H7 (cell line): ENCODE measurements at places on chromosomes 11 and 22. TPM values are rescaled to one million over a fixed set of nuclear protein-coding genes. Genes with fewer than 3 reads are reported as not detected.

Gene ABCG4
- total RNA-seq = 0.31 and 0.37 TPM in 2 replicates

Gene GRK3
- total RNA-seq = 7.1 and 12.1 TPM in 2 replicates

Gene MS4A15
- 0.10 TPM in 1 of 2 replicates, not detected in the other for total RNA-seq

Gene RTN4R
- total RNA-seq = 28.3 and 30.4 TPM in 2 replicates

Gene RAG2
- not detected in 2 replicates for total RNA-seq

Gene MMP3
- not detected in 2 replicates for total RNA-seq

Gene SOX6
- total RNA-seq = 0.03 and 0.26 TPM in 2 replicates

Gene PITPNM1
- total RNA-seq = 36.9 and 37.5 TPM in 2 replicates

Gene DEUP1
- total RNA-seq = not detected in 2 replicates

Gene SPI1
- 0.42 and 0.81 TPM in 2 replicates for total RNA-seq

Gene LARGE1
- total RNA-seq = 30.7 and 35.4 TPM in 2 replicates

Gene TM7SF2
- 31.9 and 45.2 TPM in 2 replicates for total RNA-seq

Gene PARVG
- total RNA-seq = 0.21 TPM in 1 of 2 replicates, not detected in the other

Gene RNF215
- total RNA-seq = 24.7 and 26.6 TPM in 2 replicates

Gene NRXN2
- 0.85 and 1.9 TPM in 2 replicates for total RNA-seq

Gene OR4A16
- not detected in 2 replicates for total RNA-seq

Gene OR51B2
- not detected in 2 replicates for total RNA-seq

Gene OR10D3
- total RNA-seq = not detected in 2 replicates

Gene LAYN
- 1.0 and 1.2 TPM in 2 replicates for total RNA-seq

Gene MMP27
- total RNA-seq = not detected in 2 replicates

Gene DGCR2
- 60.1 and 72.4 TPM in 2 replicates for total RNA-seq

Gene SLC22A6
- not detected in 2 replicates for total RNA-seq

Gene MS4A6A
- not detected in 2 replicates for total RNA-seq

Gene PATE3
- not detected in 2 replicates for total RNA-seq

Gene C11orf91
- not detected in 2 replicates for total RNA-seq

Gene ARHGAP8
- total RNA-seq = 24.8 and 28.3 TPM in 2 replicates

Gene TST
- 39.9 and 45.7 TPM in 2 replicates for total RNA-seq

Gene OR52I1
- total RNA-seq = 0.04 TPM in 1 of 2 replicates, not detected in the other

Gene C11orf16
- not detected in 2 replicates for total RNA-seq

Gene CASP12
- total RNA-seq = not detected in 2 replicates

Gene C11orf21
- total RNA-seq = not detected in 2 replicates

Gene MYEOV
- total RNA-seq = 2.0 and 4.3 TPM in 2 replicates

Gene TRPM5
- not detected in 2 replicates for total RNA-seq

Gene NRGN
- total RNA-seq = 0.80 and 0.85 TPM in 2 replicates

Gene DUSP8
- 1.7 and 2.7 TPM in 2 replicates for total RNA-seq

Gene LRRC10B
- total RNA-seq = 2.5 and 2.6 TPM in 2 replicates

Gene DERL3
- 5.0 and 9.3 TPM in 2 replicates for total RNA-seq

Gene MLC1
- 0.14 TPM in 1 of 2 replicates, not detected in the other for total RNA-seq

Gene ENTHD1
- not detected in 2 replicates for total RNA-seq

Gene ASPHD2
- total RNA-seq = 6.2 and 7.4 TPM in 2 replicates

Gene OR5T2
- not detected in 2 replicates for total RNA-seq

Gene MISFA
- 0.73 TPM in 1 of 2 replicates, not detected in the other for total RNA-seq
